ENCODE measurements at places on chromosomes 13 and 19.

DNA sequence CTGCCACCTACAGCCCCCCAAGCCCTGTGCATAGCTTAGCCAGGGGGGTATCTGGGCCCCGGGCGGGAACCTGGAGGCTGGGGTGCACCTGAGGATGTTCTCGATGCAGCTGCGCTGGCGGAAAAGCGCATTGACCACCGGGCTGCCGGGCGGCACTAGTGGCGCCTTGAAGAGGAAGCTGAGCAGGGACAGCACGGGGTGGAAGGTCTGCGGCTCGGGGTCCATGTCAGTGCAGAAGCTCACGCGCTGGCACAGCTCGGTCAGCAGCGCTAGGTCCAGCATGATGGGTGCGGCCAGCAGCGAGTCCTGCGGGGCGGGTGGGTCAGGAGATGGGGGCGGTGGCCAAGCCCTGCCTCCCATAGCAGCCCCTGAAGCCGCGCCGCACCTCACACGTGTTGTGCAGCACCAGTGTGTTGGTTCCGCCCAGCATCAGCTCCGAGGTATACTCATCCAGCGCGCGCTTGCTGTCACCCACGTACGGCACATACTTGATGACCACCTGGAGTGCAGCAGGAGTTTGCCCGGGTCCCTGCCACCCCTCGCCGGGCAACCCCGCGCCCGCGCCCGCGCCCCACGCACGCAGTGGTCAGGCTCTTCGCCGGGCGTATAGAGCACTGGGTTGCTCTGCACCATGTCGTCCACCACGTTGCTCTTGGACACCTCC is 2.6 kb downstream of the ISYNA1 start:
- no peak for DNase-seq

DNA sequence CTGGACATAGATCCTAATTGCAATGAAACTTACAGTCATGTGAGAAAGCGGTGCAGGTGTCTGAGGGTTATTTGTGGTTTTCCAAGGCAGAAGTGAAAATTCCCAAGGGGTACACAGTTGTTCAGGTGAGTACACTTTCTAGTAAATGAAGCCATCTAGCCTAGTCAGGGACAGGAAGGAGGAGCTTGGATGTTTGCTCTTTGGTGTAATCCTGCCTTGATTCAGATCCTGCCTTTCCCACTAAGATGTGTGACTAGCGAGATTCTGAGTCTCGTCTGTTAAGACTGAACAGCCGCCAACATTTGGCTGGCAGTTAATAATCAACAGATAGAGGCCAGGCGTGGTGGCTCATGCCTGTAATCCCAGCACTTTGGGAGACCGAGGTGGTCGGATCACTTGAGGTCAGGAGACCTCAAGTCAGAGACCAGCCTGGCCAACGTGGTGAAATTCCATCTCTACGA is 2.5 kb downstream of the RPS9 start:
- no peak for DNase-seq

DNA sequence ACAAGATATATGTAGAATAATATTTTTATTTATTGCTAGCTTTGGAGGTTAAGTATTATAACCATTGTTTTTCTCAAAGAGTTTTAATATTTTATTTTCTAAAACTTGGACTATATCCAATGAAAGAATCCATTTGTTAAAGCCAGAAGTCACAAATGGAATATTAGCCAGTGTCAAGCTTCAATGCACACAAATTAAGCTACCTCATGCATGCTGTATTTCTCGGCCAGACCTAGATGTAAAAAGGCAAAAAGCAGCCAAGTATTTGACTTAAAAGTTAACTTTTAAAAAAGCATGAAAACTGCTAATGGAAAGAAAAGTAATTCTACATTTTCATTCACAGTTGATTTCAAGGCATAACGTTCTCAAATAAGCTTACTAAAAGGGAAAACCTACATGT is 160.0 kb upstream of the ATXN8OS start:
- no peak for DNase-seq

GRCh38 chr13:45299194-45299593 is 41.8 kb downstream of the TPT1 start:
- DNase-seq, result no peak

DNA sequence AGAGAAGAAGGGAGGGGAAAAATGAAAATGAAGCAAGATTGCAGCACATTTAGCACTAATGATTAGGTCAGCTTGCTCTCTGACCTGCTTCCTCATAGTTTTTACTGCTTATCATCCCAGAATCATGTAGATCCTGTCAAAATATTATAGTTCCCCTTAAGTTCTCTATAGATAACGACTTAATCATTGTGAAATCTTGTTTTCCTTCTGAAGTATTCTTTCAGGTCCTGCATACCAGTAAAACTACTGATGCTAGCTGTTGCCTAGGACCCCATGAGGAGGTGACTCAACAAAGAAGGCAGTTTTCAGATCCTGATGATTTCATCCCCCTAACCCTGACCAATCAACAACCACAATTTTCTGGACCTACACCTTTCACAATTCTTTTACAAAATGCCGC is 1131.7 kb downstream of the SLITRK5 start:
- DNase-seq, result no peak

DNA sequence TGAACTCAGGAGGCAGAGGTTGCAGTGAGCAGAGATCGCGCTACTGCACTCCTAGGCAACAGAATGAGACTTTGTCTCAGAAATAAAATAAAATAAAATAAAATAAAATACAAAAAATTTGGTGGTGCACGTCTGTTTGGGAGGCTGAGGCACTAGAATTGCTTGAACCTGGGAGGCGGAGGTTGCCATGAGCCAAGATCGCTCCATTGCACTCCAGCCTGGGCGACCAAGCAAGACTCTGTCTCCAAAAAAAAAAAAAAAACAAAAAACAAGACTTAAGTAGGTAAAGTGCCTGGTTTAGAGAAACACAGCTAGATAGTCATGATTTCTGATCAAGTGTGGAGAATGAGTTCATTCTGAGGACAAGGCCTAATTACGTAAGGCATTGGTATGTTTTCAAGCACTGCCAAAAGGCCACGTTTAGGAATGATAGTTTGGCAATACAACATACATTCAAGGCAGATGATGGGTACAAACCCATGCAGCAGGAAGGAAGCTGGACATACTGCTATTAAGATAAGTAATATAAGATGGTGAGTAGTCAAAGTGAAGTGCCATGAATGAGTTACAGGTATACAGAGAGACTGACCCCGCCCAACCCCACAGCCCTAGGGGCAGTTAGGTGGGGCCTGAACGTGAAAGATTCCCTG is 4.8 kb upstream of the UCHL3 start:
- no peak for DNase-seq

DNA sequence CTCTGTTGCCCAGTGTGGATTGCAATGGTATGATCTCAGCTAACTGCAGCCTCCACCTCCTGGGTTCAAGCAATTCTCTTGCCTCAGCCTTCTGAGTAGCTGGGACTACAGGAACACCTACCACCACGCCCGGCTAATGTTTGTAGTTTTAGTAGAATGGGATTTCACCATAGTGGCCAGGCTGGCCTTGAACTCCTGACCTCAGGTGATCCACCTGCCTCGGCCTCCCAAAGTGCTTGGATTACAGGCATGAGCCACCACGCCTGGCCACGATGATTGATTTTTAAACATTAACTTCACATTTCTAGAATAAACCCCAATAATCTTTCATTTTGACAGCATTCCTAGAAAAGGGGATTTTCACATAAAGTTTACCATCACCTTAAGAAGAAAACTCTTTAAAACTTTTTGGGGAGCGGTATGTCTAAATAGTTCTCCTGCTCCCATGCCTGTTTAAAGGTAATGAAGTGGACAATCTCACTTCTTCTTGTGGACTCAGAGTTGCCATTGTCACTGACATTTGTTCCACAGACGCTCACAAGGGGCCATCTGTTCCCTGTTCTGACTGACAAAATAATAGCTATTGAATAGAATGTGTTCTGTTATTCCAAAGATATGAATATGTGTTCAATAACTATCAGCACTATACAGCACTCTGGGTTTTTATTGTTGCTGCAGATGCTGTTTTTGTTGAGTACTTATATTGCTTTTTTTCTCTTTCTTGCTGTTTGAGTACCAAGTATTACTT is 66.1 kb upstream of the C1QTNF9B start:
- DNase-seq, result no peak

DNA sequence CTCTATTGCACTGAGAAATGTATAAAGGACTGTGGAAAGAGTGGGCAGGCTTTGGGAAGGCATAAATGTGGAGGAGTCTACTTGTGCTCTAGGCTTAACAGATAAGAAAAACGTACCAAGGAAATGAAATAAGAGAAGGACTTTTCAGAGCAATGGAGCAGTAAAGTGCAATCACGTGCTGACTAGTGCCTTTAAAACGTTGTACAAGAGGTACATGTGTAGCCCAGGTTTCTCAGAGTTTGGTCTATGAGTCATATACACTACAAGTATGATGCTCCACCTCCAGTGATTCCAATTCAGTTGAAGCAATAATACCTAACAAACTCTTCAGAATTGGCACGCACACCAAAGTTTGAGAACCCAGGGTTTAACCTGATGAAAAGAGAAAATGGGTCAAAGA is 13.4 kb upstream of the FNDC3A start:
- DNase-seq, result no peak

DNA sequence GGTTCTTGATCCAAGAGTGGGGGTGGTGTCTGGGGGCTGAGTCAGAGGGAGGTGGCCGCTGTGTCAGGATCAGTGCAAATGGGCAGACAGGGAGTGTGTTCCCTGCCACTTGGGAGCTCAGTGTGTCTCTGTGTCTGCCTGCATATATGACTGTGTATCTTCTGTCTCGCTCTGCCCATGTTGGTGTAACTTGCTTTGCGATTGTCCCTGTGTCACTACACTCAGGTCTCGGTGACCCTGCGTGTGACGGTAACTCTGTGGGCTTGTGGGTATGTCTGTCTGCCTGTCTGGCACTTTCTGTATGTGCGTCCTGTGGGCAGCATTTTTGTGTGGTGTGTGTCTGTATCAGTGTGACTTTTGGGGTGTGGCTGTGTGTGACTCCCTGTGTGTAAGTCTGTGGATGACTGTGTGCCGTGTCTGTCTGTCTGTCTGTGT is 8.2 kb upstream of the ERFL start:
- no peak for DNase-seq

GRCh38 chr13:43021926-43022670 is 1.3 kb upstream of the DNAJC15 start:
- DNase-seq, result no peak

DNA sequence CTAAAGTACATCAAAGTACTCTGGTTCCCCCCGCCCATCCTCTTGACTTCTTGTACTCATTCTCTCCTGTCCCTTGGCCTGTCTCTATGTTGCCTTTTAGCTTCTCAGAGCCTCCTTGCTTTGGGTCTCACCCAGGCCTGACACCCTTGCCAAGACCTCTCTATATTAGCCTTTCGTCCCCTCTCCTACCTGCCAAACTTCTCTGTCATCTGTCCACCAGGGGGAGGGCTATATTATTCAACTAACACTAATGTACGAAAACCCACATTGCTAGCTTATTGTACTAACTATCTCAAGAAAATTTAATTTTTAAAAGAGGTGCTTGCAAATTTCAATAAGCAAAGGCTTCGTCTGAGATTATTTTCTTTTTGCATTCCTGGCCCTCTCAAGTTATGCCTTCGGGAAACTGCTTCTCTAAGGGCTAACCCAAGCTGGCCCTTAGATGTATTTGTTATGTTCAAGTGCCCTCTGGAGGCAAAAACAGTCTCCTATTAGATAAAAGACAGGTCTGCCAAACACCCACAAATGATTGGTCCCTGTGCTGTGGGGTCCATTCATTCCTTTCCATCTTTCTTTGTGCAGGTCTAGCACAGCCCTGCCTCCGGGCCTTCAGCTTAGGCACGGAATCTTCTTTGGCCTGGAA is 6.3 kb upstream of the MRPS31 start:
- no peak for DNase-seq

- no peak for DNase-seq
Observed at GRCh38 chr13:30103161-30103840, 204.1 kb downstream of the KATNAL1 start.

DNA sequence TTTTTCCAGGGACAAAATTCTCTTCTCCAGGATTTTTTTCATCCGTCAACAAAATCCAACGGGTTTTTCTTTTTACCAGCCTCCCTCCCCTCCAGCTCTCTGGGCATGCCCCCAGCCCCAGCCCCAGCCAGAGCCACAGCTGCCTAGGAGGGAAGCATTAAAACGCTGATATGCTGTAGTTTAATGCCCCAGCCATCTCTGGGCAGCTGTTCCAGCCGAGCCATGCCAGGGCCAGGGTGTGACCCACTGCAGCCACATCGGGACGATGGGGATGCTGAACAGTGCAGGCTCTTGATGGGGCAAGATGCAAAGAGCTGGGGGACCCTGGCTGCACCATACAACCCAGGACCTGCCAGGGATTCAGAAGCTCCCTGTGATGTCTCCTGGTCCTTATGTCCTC is 32.1 kb downstream of the TSHZ3 start:
- DNase-seq, result no peak

- DNase-seq, result no peak
Observed at GRCh38 chr13:47206111-47206510, 309.3 kb upstream of the HTR2A start.

- DNase-seq, result no peak
Observed at GRCh38 chr13:99042521-99043250, 64.8 kb upstream of the DOCK9 start.

- no peak for DNase-seq
Observed at GRCh38 chr19:29834991-29835846, 23.4 kb downstream of the CCNE1 start.

DNA sequence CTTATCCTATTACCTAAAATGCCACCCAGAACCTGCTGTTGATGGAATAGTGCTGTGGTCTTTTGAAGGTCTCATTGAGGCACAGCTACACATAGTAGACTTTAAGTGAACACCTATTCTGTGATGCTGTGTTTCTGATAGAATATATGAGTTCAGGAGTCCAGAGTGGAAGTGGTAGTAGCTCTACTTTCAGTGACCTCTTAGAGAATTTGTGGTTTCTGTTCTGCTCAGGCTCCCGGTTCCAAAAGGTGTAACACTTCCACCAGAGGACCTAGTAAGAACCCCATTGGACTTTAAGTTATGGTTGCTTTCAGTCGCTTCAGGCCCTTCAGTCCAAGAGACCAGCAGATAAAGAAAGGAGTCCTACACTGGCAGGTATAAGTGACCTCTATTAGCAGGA is 11.4 kb upstream of the MYCBP2 start:
- no peak for DNase-seq

DNA sequence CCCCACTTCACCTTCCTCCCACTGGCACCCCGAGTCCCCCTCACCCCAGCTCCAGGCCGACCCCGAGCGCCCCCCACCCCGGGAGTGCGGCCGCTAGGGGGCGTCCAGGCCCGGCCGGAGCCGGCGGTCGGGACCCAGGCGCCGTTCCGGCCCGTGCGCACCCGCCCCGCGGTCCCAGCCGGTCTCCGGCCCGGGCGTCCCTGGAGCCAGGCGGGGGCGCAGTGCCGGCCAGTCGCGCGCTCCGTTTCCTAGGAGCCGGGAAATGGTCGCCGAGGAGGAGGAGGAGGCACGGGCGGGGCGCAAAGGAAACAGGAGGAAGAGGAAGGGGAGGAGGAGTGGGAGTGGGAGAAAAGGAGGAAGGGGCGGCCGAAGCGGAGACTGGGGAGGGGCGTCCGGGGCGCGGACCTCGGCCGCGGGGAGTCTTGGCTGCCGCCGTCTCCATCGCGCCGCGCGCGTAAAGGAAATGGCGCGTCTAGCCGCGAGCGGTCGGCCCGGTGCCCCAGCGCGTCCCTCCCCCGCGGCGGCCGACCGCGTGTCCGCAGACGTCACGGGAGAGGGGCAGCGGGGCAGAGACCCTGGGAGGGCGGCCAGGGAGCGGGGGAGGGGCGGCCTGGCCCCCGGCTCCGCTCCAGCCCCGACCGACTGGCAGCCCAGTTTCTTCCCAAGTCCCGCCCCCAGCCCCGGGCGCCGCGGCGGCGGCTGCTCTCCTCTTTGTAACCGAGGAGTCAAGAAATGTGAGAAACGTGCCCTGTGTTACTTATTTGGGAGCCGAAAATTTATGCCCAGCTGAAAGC is 1.1 kb upstream of the KCTD15 start:
- DNase-seq, result no peak

GRCh38 chr19:13102666-13103580 is at the start of gene LYL1:
LYL1 (minus strand) TSS chr19:13102858; CDS start chr19:13101171, 1,687 bp downstream.
- no peak for DNase-seq

GRCh38 chr13:25489238-25489637 is 117.5 kb downstream of the ATP8A2 start:
- DNase-seq, result peak; percentile 35
